ENCODE measurements at places on chromosomes 12 and 14.

DNA sequence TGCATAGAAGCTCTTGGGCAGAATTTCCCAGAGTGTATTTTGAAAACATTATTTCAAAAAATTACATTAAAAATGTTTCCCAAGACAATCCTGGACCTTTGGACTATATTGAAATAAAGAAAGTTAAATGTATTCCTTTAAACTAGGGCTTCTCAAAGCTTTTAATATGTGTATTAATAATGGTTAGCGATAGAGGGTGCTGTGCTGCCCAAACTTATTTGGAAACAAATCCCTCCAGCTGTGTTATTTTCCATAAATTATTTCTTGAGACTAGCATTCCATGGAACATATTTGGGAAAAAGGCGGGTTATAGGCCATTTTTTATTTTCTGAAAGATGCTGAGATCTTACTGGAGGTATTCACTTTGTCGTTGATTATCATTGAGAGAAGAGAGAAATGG, 397.8 kb upstream of the MIS18BP1 start:
- DNase-seq: no peak

DNA sequence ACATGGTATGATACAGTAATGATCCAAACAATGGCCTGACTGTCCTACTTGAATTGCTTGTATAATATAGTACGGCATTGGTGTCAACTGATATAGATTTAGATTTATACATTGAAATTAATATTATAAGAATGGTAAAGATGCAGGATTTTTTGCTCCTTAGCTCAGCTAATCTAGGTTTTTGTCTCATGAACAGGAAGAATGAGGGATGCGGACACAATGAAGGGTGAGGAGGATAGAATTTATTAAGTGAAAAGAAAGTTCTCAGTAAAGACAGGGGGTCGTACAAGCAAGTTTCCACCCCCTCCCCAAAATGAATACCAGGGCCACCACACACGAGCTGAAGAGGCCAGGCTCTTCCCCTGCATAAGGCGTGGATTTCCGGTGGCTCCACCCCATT, 96.1 kb downstream of the KCNA5 start:
- no peak for DNase-seq

GRCh38 chr12:107131832-107132616, 38.7 kb upstream of the CRY1 start:
- DNase-seq: peak; percentile 75

DNA sequence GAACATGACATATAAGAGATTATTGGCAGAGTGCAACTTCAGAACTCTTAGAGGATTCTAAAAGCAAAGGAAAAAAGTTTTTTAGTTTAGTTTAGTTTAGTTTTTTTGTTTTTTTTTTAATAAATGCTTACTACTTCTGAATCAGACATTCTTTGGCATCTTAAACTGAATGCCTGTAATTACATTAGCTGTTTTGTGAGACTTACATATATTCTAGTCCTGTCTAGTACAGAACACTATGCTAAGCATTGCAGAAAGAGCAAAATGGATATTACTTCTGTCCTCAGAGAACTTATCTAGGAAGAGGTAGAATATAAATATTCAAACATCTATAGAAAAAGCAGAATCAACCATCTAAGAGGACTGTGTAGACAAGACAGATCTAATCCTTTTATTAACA, 133.2 kb downstream of the RAD51B start:
- no peak for DNase-seq

Data from retina (tissue), 1 donor.